ENCODE measurements at places on chromosomes 11 and 22.

DNA sequence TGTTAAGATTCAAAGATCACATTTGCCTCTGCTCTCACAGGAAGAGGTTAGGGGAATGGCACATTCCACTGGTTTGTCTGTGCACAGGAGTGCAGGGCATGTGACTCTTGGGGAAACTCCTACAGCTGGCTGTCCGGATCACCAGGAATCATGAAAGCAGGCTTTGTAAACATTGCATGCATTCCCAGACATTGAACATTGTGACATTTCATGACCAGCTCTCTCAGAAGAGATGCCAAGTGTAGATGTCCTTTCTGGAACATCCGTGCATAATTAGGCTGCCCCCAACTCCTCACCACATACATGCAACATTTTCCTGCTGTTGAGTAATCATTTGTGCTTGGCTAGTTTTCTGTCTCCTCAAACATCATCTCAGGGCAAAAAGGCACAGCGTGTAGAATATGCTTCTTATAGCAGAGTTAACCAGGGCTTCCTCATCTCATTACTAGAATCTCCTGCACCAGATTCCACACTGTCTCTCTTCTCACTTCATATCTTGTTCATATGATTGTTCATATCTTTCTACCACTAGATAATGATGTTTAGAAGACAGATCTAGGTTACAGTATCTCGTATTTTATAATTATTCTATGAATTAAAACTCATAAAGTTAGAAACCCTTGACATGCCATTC is 694.7 kb downstream of the NTM start:
- DNase-seq, result no peak

GRCh38 chr11:68961245-68961644 is 19.5 kb downstream of the MRGPRD start:
- no peak for DNase-seq

GRCh38 chr11:110463153-110463552 is 33.4 kb downstream of the FDX1 start:
- DNase-seq, result no peak

DNA sequence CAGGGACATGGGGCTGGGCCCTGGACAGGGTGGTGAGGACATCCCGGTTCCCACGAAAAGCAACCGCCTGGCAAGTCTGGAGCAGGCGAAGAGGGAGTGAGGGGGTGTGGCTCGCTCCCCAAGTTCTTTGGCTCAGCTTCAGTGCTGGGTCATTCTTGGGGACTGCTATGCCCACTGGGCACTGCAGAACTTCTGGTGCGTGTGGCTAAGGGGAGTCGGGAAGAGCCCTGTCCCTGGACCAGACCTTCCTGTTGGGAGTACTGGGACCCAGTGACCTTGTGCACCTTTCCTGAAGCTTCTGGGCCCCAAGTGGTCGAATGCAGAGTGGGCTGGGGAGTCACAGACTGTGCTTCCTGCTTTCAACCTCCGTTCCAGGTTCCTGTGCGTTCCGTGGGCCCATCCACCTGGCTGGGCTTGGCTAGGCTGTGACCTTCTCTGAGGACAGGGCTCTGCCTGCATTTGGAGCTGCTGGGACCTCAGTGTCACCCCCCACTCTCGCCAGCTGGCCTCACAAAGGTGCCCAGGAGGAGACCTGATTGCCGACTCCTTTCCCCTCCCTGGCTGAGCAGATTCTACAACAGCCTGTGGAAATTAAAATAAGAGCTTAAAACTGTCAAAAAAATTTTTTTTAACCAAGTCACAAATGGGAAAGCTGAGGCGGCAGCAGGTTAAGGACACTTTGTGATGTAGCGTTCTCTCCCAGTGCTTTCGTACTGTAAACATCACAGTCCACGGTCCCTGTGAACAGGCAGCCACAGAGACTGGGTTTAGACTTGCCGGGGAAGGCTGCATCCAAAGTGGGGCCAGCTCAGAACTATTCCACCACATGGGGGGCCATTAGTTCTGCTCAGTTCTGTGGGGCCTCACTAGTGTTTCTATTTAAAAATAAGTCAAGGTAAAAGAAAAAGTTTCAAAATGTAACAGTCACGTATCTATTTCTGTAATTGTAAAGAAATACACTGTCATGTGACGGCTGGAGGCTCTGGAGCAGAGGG is 63.8 kb upstream of the WNT7B start:
- DNase-seq, result no peak

- DNase-seq, result no peak
These were observed at the start of gene USP47 for GRCh38 chr11:11841723-11842420. Gene USP47 (plus strand): TSS chr11:11841972. CDS start chr11:11842186, 214 bp downstream.

GRCh38 chr22:48055827-48056226 is 1293.4 kb downstream of the TBC1D22A start:
- no peak for DNase-seq

DNA sequence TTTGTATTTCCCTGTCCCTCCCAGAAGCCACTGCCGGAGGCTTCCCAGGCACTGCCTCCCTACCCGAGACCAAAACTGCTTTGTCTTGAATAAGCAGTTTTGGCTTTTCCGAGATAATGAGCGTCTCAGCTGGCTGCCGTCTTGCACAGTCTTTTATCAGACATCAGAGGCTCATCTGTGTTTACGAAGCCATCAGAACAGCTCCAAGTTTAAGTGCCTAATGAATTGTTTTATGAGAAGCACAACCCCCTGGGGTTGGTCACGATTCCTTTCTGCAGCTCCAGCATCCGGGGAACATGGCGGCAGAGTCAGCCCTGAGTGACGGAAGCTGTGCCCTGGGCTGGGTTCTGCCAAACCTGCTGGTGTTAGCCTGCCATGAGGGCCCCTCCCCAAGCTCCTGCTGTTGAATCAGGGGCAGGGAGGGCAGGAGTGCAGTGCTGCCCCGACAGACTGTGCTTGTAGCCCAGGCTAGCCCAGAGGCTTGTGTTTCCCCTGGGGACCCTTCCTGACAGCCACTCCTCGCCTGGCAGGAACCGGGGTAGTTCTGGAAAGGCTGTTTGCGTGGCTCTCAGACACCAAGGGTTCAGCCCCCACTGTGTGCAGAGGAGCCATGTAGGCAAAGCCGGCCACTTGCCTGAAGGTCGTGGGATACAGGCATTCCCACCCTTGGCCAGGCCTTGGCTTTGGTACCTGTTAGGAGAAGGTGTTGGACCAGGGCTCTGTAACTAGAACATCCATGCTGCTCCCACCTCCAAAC is 96.1 kb downstream of the MORC2 start:
- no peak for DNase-seq

- DNase-seq, result no peak
These were observed 1.8 kb upstream of the GDPD4 start for GRCh38 chr11:77303328-77303727.

- no peak for DNase-seq
These were observed 3.0 kb downstream of the CNIH2 start for GRCh38 chr11:66281001-66281400.

DNA sequence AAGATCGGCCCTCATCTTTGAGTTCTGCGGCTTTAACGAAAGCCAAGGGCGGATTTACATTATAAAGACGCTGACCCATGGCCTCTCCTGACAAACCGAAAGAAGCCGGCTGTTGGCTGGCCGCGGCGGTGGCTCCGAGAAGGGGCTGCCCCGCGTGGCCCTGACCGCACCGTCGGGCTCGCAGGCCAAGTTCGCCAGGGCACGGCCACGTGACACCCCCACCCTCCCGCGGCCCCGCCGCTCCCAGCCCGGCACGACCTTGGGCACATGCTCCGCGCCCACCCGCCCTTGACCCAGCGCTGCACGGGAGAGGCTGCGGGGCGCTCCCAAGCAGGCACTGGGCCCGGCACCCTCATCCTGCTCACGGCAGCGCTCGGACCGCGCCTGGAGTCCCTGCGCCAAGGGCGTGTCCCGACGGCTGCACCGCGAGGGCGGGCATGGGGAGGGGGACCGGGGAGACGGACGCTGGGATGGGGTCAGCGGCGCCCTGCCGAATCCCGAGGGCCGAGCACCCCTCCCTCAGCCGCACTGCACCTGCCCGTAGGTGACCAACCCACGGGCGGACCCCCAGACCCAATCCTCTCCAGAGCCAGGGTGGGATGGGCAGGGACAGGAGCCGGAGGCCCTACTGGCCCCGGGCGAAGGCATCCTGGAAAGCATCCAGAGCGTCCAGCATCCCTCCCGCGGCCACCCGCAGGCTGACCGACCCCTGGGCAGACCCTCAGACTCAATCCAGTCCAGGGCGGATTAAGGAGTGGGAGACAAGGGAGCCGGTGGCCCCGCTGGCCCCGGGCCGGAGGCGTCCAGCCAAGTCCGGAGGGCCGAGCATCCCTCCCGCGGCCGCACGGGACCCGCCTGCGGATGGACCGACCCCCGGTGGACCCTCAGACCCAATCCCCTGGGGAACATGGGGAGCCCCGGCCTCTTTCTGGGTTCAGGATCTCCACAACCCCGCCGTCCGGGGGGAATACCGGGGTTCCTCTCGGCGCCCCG is 759 bp downstream of the CPT1A start:
- no peak for DNase-seq

DNA sequence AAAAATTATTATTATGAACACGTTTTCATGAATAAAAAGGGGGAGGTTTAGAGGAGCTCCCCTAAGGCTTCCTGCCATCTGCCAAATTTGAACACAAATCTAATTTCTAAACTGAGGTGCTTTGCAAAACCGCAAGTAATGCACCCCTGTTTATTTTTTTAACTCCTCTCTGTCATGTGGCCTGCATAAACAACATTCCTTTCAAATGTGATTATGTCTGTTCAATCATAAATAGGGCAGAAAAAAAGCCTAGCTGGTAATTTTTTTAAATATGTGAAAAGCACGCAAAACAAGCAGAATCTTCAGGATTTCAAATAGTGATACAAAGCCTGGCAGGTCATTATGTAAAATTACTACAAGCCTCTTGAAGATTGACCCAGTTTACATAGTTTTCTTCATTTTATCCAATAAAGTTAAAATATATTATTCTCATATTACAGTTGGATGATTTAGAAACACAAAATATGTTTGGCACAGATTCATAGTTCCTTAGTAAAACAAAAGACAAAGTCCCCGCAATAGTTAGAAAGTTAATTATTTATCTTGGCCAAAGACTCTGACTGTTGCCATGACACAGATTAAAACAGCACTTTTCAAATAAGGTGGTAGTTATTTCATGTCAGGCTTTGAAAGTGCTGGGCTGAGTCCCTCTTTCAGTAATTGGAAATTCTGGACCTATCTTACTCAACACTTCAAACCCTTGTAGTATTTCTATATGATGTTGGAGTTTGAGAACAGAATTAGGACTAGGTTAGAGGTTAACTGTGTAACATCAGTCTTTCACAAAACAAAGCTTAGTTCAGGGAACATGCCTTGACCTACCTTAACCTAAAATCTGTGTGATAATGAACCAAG is 200.3 kb upstream of the MPPED2 start:
- no peak for DNase-seq

- DNase-seq, result no peak
These were observed 38.9 kb downstream of the ARHGEF12 start for GRCh38 chr11:120375076-120375475.

DNA sequence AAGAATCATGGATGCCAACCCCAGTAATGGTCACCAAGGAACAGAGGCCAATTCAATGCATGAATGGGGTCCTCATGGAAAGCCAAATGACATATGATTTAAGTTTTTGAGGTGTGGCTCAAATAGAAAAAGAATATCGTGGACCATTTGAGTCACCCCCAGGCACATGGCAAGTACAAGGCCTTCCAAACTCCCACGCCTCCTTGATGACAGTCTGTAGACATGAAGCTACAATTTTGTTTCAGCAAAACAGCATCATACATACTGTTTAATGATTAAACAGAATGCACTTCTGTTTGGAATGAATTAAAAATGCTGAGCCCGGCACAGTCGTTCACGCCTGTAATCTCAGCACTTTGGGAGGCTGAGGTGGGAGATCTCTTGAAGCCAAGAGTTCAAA is 7.4 kb downstream of the FADD start:
- no peak for DNase-seq

DNA sequence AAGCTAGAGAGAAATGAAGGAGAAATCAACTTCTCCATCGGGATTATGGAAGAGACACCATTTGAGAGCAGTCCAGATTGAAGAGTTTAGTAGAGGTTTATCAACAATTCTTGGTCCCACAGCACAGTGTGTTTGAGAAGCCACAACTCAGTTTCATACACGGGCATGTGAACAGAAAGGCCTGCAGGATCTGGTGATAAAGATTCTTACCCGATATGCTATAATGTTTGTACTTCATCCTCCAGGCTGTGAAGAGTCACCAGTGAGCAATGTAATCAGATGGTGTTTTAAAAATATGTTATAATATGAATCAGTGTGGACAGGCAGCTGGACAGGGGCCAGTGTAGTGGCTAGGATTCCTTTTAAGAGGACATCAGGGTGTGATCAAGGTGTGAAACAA is 29.7 kb upstream of the VWA5A start:
- DNase-seq, result no peak

DNA sequence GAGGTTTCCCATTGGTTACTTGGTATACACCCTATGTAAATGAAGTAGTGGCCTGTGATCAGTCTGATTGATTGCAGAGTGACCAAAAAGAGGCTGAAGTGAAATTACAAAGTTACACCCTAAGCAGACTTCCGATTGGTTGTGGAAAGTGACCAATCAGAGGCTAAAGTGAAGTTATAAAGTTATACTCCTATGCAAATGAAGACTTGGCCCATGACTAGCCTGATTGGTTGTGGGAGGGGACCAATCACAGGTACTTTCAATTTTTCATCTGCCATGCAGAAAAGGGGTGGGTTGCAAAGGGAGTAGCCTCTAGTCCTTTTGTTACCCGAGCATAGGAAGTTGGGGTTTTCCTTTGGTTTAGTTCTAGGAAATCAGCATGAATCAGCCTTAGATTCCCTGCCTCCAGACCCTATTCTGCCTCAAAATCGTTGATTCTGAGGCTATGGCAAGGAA is 18.1 kb upstream of the CSTF3 start:
- DNase-seq, result no peak

DNA sequence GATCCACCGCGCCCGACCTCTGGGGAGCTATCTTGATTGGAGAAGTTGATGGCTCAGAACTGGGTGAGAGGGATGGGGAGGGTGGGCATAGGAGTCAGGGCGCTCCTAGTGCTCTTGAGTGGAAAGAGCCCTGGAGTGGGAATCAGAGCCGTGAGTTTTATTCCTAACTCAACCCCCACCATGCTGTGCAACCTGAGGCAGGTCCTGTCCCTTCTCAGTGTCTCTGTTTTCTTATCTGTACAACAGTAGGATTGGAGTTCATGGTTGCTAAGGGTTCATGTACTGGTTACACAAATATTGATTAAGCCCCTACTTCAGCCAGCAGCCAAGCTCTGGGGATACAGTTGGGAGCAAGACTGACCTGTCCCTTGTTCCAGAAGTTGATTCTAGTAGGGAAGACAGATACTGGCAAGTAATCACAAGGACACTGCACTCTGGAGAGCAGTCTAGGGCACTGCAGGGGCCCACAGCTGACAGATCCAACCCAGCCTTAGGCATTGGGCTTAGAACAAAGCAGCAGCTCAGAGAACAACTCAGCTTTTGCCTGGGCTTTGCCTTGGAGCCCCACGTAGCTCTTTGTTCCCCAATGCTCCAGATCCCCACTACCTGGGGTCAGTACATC is 12.4 kb upstream of the DAGLA start:
- no peak for DNase-seq

- DNase-seq, result no peak
These were observed 84.5 kb downstream of the TRAF6 start for GRCh38 chr11:36425561-36426081.

DNA sequence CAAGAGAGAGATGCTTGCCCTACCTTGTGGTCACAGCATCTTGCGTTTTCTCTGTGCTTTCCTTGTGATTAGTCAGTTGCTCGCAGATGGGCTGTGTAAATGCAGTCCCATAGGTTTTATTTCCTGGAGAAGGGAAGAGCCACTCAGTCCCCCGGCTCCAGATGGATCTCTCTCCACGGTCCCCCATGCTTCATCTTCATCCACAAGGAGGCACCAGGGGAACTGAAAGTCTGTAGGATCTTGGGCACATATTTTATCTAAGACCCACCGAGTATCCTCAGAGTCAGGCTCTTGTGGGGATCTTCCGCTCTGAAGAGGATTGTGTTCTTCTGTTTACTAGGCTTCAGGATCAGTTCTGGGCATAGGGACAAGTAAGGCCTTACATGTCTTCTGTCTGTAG is 66.8 kb upstream of the E2F8 start:
- DNase-seq, result no peak

Data from cortex of kidney (tissue), 1 donor.